ENCODE measurements at places on chromosomes 7 and 10. TPM values are rescaled to one million over a fixed set of nuclear protein-coding genes. Genes with fewer than 3 reads are reported as not detected.

GRCh38 chr10:3495281-3495680 lies 289.7 kb downstream of the KLF6 start:
- DNase-seq = no peak

GRCh38 chr10:23293145-23293724 lies 51.4 kb downstream of the C10orf67 start:
- DNase-seq = peak; percentile 68

GRCh38 chr7:95999481-95999880 lies 227.1 kb downstream of the DYNC1I1 start:
- DNase-seq = no peak

GRCh38 chr7:16960337-16960965 lies 78.7 kb upstream of the AGR3 start:
- DNase-seq = no peak

DNA sequence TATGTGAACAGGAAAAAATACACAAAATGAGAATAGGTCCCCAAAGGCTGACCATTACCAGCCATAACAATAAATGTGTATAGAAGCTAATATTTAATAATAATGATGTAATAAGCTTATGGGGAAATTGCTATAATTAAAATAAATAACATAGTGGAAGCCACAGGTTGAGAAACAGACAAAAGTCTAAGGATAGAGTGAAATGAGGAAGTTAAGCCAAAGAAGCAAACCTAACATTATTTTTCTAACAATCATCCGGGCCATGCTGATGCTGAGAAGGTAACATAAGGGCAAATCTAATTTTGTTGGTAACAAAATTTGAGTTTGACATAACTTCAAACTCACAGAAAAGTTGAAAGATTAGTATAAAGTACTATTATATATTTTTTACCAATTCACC lies 115.9 kb downstream of the MICU1 start:
- DNase-seq = no peak

RAB19 gene
- 4.7 TPM for total RNA-seq

EPHB4 gene
- total RNA-seq = 63.7 TPM

OGDH gene
- total RNA-seq = 100 TPM

GCK gene
- not detected for total RNA-seq

ARHGEF5 gene
- 51.5 TPM for total RNA-seq

STEAP1 gene
- 41.8 TPM for total RNA-seq
